ENCODE measurements at places on chromosomes 2 and 18.
A peak's percentile ranks its signal among the peaks of the same experiment; 100 is the strongest.

- peak; percentile 66 for DNase-seq
Observed at GRCh38 chr2:234496835-234497593, at the start of gene ARL4C. TSS of gene ARL4C (minus strand) at chr2:234497081. CDS start at chr2:234496586, 495 bp downstream.

- no peak for DNase-seq
Observed at GRCh38 chr2:33215299-33215698, 261.1 kb upstream of the RASGRP3 start.

- no peak for DNase-seq
Observed at GRCh38 chr2:60213865-60214625, 339.4 kb downstream of the BCL11A start.

- no peak for DNase-seq
Observed at GRCh38 chr2:107595285-107595684, 231.4 kb upstream of the RGPD4 start.

GRCh38 chr2:88626171-88627054 is 851 bp downstream of the EIF2AK3 start:
- peak; percentile 53 for DNase-seq

- no peak for DNase-seq
Observed at GRCh38 chr2:237364655-237365054, 49.3 kb downstream of the COL6A3 start.

- no peak for DNase-seq
Observed at GRCh38 chr2:100640431-100641124, 77.8 kb downstream of the PDCL3 start.

GRCh38 chr2:50582164-50582563 is 449.8 kb downstream of the NRXN1 start:
- no peak for DNase-seq

- DNase-seq, result no peak
Observed at GRCh38 chr2:8004250-8004681, 677.6 kb upstream of the ID2 start.

GRCh38 chr18:43887491-43887890 is 610.2 kb upstream of the SYT4 start:
- no peak for DNase-seq

GRCh38 chr18:9323750-9324445 is 10.7 kb upstream of the TWSG1 start:
- DNase-seq, result no peak

GRCh38 chr2:227366769-227367426 is 12.2 kb downstream of the TM4SF20 start:
- no peak for DNase-seq

DNA sequence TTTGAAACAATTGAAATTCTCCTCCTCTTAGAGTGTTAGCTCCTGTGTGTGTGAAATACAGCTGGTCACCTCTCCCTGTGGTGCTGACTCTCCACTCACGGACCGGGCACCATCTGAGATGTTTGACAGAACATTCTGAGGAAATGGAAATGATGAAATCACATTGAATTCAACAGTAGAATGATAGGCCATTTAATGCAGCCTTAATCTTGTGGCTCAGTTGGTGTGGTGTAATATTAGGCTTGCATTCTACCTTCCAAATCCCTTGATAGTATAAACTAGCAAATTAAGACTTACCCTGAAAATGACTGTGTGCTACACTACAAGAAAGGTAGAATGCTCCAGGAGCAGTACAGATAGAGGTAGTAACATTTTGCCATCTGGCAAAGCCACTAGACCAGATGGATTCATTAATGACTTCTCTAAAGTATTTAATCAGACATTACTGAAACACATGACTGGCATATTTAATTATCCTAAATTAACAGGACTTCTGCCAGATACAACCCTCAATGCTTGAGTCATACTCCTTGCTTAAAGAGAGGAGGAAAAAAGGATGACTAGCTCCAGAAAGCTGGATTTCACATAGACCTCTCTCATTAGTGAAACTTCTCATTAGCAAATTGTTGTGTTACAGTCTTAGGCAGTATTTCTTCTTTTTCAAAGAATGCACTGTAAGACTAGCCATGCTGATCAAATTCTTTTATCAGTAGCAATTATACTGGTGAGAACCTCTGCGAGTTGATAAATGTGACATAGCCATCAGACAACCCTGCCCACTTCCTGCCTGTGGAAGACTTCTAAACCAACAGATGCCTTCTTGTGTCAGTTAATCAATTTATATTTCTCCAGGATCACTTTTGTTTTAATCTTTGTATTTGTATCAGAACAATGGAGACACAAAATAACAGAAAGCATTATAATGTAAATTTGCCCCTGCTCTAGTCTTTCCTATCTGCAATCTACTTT is 80.6 kb downstream of the EML6 start:
- DNase-seq, result no peak

- no peak for DNase-seq
Observed at GRCh38 chr2:100865816-100866460, 46.0 kb downstream of the NPAS2 start.

- DNase-seq, result no peak
Observed at GRCh38 chr2:55045780-55046179, 4.5 kb downstream of the RTN4 start.

DNA sequence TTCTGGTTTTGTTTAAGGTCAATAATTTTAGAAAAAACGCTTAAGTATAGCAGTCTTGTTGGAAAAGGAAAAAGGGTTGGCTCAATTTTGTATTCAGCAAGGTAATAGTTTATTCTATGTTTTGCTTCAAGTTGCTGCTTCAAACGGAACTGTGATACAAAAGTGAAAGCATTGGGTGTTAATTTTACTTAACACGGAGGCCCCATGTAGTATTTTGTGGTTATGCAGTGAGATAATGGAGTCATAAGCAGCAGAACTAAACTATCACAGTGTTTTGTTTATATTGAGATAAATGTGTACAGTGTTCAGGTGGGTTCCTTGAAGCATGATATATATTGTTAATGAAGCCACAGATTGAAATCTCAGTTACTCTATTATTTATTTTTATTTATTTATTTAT is 67.0 kb upstream of the LYPD6B start:
- DNase-seq, result no peak

DNA sequence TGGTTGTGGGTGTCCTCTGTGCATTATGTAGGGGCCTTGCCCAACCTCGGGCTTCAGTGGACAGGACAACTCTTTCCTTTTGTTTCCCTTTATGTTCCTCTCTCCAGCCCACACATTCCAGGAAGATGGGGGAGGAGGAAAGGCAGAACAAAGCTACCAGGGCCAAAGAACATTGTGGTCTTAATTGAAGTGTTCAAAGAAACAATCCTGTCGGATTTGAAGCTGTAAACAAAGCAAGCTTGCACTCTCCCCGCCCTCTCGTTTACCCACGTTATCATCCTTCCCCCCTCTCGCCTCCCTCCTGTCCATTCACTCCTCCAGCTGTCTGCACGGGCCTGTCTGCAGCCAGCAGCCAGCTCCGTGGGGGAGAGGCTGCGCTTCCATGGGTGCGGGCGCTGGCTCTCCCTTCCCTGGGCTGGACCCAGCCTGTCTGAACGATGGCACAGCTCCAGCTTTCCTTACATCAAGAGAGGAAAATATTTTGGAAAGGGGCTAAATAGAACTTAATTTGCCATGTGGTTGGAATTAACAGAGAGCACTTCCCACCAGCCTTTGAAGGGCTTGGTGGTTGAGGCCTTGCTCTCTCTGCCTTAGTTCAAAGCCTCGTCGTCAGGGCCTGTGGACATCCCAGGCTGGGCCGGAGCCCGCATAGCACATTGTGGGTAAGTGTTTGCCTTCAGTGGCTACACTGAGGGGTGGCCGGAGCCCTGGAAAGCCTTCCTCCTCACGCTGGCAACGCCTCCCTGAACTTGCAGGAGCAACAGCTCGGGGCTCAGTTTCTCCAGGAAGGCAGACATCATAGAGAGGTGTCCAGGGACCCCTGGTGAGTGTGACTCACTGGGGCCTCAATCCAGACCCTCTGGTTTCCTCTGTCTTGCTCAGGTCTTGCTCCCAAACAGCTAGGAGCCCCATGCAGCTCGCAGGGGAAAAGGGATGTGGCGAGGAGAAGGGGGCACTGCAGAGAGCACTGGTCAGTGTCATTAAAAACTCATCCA is 60.6 kb upstream of the HS6ST1 start:
- no peak for DNase-seq

DNA sequence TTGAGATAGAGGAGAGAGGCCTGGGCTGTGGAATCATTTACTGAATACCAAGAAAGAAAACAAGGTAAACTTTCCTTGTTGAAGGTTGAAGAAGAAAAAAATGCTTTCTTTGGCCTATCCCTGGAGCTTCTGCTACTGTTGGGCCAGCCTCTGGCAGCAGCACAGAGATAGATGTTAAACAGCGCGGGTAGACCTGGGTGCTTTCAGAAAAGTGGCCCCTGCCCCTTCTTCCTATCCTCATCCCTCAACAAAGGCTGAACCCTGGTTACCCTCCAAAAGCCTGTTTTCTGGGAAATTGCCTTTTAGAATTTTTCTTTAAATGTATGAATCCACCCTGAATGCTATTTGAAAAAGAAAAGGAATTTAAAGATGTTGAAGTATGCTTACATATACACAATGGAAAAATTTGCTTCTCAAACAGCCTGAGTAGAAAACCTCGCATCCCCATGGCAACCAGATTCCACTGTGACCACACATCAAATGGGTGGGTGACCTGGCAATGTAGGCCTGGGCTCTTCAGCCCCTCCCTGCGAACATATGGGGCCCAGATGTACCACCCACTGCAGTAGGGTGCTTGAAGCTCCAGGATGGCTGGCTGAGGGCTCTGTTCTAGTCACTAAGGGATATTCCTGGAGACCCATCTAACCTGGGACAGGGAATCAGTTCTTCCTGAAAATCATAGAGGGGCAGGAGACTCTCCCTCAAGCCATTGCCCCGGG is 23.4 kb upstream of the CHRNA1 start:
- DNase-seq, result no peak

GRCh38 chr18:13629841-13630715 is 96.3 kb downstream of the FAM210A start:
- DNase-seq, result peak; percentile 50

- DNase-seq, result no peak
Observed at GRCh38 chr18:35993013-35993412, 20.5 kb downstream of the RMP24 start.

- DNase-seq, result no peak
Observed at GRCh38 chr2:227783404-227784138, 30.1 kb upstream of the CCL20 start.

DNA sequence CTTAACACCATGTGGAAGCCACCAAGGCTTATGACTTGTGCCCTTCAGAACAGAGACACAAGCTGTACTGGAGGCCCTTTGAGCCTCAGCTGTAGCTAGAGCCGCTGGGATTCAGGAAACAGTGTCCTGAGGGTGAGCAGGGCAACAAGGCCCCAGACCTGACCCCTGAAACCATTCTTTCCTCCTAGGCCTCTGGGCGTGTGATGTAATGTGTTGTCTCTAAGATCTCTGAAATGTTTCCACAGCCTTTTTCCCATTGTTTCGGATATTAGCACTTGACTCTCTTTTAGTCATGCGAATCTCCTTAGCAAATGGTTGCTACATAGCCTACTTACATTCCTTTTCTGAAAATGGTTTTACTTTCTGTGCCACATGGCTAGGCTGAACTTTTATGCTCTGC is 114.9 kb downstream of the CD8B2 start:
- no peak for DNase-seq

GRCh38 chr2:7895289-7895688 is 786.6 kb upstream of the ID2 start:
- DNase-seq, result no peak

DNA sequence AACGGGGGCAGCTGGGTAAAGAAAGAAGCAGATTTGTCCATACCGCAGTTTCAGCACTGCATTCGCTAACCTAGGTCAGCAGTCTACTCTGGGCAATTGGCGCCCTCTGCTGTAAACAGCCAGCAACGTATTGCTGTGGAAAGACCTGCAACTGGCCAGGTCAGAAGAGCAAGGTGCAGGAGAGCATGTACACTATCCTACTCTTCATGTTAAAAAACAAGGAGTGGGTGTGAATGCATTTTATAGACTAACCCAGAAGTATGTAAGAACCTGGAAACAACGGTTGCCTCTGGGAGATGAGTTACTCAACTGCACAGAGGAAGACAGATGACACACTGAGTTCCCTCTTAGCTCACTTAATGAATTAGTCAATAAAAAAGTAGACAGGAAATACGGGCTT is 6.2 kb downstream of the MRPS5 start:
- peak; percentile 74 for DNase-seq

GRCh38 chr2:165952741-165953211 is 800 bp downstream of the TTC21B start:
- DNase-seq, result no peak

GRCh38 chr2:105775809-105776559 is 31.3 kb downstream of the NCK2 start:
- no peak for DNase-seq

DNA sequence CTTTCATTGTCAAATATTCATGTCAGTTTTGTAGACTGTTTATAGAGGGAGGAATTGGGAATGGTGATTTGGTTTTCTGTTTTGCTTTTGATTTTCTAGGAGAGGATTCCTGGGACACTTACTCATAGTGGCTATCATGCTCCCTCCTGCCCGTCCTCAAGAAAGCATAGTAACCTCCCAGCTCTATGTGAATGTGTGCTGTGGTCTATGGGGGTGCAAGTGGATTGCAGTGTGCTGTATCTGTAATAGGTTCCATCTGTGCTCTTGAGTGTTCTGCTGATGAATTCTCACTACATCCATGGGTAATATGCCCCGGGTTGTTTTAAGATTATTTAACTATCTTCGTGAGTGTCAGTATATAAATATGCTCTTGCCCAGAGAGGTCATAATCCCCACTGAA is 811.3 kb downstream of the CNTNAP5 start:
- no peak for DNase-seq

- no peak for DNase-seq
Observed at GRCh38 chr2:108923736-108924579, 65.1 kb downstream of the EDAR start.

- DNase-seq, result no peak
Observed at GRCh38 chr2:238668426-238668825, 179.5 kb upstream of the TWIST2 start.

DNA sequence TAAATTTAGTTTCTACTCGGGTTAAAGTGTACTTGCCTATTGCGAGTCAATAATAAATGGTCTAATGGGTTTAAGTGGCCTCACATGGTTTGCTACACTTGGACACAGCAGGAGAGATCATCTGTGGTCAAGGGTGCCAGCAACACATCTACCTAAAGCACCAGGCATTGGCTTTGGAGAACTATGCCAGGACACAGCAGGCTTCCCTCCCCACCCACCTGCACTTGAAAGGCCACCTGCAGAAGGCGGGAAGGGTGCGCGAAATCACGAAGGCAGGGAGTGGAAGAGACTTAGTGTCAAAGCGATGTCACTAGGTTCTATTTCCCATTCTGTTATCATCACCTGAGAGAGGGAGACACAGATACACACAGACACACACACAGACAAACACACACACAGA is 44.5 kb downstream of the MYT1L start:
- DNase-seq, result no peak

- DNase-seq, result no peak
Observed at GRCh38 chr18:13581496-13582177, 144.7 kb downstream of the FAM210A start.

GRCh38 chr18:62678847-62679485 is 36.4 kb upstream of the PHLPP1 start:
- no peak for DNase-seq

GRCh38 chr18:35444636-35445035 is 53.1 kb downstream of the INO80C start:
- no peak for DNase-seq
